ENCODE measurements at places on chromosomes 13 and 19.

DNA sequence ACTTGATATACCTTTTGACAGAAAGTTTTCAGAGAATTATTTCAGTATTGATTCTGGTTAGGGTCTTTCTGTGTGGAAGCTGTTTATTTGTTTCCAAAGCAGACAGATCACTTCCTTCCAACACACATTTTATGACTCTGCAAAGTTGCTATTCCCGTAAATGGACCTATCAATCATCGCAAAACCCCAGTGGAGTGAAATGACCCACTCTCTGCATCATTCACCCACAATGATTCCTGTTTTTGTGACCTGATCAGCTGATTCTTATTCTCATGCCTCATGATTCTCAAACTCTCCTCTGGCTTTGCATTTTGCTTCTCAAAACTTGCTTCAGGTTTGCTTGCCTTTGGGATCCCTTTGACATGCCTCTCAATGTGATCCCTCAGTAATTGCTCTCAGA is 453.7 kb downstream of the PCDH17 start:
- no peaks in the 10 kb centered on the region for H3K36me3 ChIP-seq
- H3K4me3 ChIP-seq: no peak overlapping the region
- no peaks in the 10 kb centered on the region for H3K27me3 ChIP-seq
- no peak for DNase-seq
- peaks cover 4% of the 10 kb centered on the region for H3K4me1 ChIP-seq

GRCh38 chr13:75873494-75873893 is 237.4 kb downstream of the LMO7 start:
- DNase-seq: no peak
- H3K4me3 ChIP-seq: no peak overlapping the region
- H3K4me1 ChIP-seq: peaks cover 30% of the 10 kb centered on the region
- no peaks in the 10 kb centered on the region for H3K36me3 ChIP-seq
- H3K27me3 ChIP-seq: peaks cover 3% of the 10 kb centered on the region

GRCh38 chr13:112995395-112996191 is 26.6 kb downstream of the MCF2L start:
- no peak overlapping the region for H3K27ac ChIP-seq
- H3K4me1 ChIP-seq: no peaks in the 10 kb centered on the region
- H3K36me3 ChIP-seq: no peaks in the 10 kb centered on the region
- DNase-seq: no peak
- H3K27me3 ChIP-seq: no peaks in the 10 kb centered on the region
- no peak overlapping the region for H3K4me3 ChIP-seq

- H3K4me3 ChIP-seq: no peak overlapping the region
- H3K27me3 ChIP-seq: peaks cover 88% of the 10 kb centered on the region
- no peak for DNase-seq
- peaks cover 11% of the 10 kb centered on the region for H3K4me1 ChIP-seq
Measured at GRCh38 chr13:99958406-99959126, 13.0 kb downstream of the ZIC5 start.

- peak; percentile 53 for DNase-seq
- H3K27me3 ChIP-seq: peaks cover 6% of the 10 kb centered on the region
Measured at GRCh38 chr19:29858000-29858596, 46.3 kb downstream of the CCNE1 start.

- H3K36me3 ChIP-seq: peaks cover 65% of the 10 kb centered on the region
- H3K4me3 ChIP-seq: no peak overlapping the region
- H3K27me3 ChIP-seq: no peaks in the 10 kb centered on the region
- peaks cover 51% of the 10 kb centered on the region for H3K4me1 ChIP-seq
Measured at GRCh38 chr19:41323430-41324125, 13.6 kb downstream of the CCDC97 start.

GRCh38 chr13:48727241-48728011 is 73.7 kb downstream of the CYSLTR2 start:
- H3K27ac ChIP-seq: no peak overlapping the region
- no peaks in the 10 kb centered on the region for H3K27me3 ChIP-seq
- H3K36me3 ChIP-seq: no peaks in the 10 kb centered on the region
- DNase-seq: no peak
- peaks cover 14% of the 10 kb centered on the region for H3K4me1 ChIP-seq

DNA sequence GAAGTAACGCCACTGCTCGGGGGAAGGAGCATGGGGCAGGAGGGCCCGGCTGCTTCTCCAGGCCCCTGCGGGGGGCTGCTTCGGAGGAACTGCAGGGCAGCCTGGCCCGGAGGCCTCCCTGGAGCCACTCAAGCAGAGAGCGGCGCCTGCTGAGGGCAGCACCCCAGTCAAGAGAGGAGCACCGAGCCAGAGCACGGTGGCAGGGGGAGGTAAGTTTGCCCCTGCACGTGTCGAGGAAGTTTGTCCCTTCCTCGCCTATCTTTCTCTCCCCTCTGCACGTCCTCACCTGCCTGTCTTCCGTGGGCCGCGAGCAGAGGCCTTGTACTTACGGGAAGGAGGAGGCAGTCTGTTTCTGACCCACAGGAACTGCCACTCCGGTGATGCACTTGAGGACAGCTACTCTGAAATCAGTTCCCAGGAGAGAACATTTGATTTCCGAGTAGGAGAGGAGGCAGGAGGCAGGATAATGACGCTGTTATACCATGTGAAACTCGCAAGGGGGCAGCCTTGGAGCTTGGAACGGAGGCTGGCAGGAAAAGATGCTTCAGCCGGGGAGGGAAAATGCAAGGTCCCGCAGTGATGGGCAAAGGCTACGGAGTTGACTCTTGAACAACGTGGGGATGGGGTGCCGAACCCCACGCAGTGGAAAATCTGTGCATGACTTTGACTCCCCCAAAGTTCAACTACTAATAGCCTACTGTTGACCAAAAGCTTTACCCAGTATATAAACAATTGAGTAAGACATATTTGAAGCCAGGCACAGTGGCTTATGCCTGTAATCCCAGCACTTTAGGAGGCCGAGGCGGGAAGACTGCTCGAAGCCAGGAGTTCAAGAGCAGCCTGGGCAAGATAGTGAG is 5.0 kb downstream of the FFAR1 start:
- DNase-seq: peak; percentile 76
- H3K4me1 ChIP-seq: peaks cover 16% of the 10 kb centered on the region
- no peaks in the 10 kb centered on the region for H3K36me3 ChIP-seq
- no peak overlapping the region for H3K27ac ChIP-seq
- H3K27me3 ChIP-seq: peaks cover 20% of the 10 kb centered on the region

DNA sequence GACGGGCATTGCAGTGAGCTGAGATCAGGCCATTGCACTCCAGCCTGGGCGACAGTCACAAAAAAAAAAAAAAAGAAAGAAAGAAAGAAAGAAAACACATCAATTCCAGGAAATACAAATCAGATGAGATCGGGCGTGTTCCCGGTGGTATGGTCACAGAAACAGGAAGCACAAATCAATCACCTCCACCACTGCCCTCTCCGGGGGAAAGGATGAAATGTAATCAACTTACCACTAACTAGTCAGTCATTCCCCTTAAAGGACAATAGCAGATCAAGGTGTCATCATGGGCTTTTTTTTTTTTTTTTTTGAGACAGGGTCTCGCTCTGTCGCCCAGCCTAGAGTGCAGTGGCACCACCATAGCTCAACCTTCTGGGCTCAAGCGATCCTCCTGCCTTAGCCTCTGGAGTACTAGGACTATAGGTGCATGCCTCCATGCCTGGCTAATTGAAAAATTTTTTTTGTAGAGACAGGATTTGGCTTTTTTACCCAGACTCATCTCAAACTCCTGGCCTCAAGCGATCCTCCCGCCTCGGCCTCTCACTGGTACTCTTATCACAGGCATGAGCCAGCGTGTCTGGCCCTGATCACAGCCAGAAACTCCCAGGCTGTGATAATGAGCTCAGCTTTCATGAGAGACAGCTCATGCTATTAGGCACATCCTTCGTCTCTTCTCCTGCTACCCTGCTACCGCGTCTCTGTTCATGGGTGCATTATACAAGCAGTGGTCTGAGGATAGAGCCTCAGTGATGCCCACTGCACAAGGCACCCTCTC is 6.8 kb upstream of the DPRX start:
- H3K27ac ChIP-seq: no peak overlapping the region
- DNase-seq: no peak
- H3K4me3 ChIP-seq: no peak overlapping the region

GRCh38 chr19:8505680-8506401 is 3.4 kb upstream of the PRAM1 start:
- H3K27ac ChIP-seq: peak overlapping the region; percentile 61
- H3K4me1 ChIP-seq: peaks cover 22% of the 10 kb centered on the region
- H3K4me3 ChIP-seq: peak overlapping the region; percentile 77
- H3K36me3 ChIP-seq: peaks cover 2% of the 10 kb centered on the region

DNA sequence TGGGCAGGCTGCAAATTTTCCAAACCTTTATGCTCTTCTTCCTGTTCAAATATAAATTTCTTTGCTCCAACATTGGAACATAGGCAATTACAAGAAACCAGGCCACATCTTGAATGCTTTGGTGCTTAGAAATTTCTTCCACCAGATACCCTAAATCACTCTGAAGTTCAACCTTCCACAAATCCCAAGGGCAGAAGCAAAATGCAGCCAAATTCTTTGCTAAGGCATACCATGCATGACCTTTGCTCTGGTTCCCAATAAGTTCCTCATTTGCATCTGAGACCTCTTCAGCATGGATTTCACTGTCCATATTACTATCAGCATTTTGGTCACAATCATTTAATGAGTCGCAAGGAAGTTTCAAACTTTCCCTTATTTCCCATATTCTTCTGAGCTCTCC is 130.9 kb downstream of the DIAPH3 start:
- no peaks in the 10 kb centered on the region for H3K4me1 ChIP-seq
- H3K27me3 ChIP-seq: no peaks in the 10 kb centered on the region
- H3K4me3 ChIP-seq: no peak overlapping the region
- no peak overlapping the region for H3K27ac ChIP-seq
- H3K36me3 ChIP-seq: peaks cover 21% of the 10 kb centered on the region

DNA sequence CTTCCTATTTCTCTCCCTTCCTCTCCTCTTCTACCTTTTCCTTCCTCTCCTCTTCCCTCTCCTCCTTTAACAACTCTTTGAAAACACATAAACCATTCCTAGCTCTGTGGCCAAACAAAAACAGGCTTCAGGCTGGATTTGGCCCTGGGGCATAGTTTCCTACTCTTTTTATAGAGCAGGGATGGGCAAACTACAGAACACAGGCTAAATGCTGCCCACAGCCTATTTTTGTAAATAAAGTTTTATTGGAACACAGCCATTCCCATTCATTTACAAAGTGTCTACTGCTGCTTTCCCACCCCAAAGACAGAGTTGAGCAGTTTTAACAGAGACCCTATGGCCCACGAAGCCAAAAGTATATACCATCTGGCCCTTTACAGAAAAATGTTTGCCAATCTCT is 35.4 kb downstream of the LHFPL6 start:
- H3K36me3 ChIP-seq: no peaks in the 10 kb centered on the region
- H3K4me1 ChIP-seq: no peaks in the 10 kb centered on the region
- DNase-seq: no peak
- H3K27ac ChIP-seq: no peak overlapping the region
- peaks cover 8% of the 10 kb centered on the region for H3K27me3 ChIP-seq

DNA sequence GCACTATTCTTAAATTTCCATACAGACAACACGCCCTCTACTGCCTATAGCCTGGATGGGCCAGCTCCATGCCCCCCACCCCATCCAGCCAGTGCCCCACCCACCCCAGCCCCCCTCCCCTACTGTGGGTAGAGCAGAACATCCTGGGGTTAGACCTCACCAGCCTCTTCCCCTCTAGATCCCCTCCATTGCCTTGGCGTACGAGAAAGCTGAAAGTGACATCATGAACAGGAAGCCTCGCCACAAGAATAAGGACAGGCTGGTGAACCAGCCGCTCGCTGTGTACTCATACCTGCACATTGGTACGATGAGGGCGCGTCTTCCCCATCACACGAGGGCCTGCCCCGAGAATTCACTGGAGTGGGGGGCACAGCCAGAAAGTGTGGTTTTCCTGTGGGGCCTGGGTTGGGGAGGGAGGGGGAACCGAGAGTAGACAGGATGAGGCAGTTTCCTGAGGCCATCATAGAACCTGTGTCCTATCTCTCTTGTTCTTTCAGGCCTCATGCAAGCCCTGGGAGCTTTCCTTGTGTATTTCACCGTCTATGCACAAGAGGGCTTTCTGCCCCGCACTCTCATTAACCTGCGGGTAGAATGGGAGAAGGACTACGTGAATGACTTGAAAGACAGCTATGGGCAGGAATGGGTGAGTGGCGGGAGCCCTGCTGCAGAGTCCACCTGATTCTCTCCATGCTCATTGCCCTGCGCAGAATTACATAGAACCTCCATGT is 29.1 kb downstream of the ATP12A start:
- peak overlapping the region; percentile 52 for H3K4me3 ChIP-seq
- H3K27ac ChIP-seq: peak overlapping the region; percentile 77
- peak; percentile 80 for DNase-seq
- H3K27me3 ChIP-seq: peaks cover 6% of the 10 kb centered on the region

DNA sequence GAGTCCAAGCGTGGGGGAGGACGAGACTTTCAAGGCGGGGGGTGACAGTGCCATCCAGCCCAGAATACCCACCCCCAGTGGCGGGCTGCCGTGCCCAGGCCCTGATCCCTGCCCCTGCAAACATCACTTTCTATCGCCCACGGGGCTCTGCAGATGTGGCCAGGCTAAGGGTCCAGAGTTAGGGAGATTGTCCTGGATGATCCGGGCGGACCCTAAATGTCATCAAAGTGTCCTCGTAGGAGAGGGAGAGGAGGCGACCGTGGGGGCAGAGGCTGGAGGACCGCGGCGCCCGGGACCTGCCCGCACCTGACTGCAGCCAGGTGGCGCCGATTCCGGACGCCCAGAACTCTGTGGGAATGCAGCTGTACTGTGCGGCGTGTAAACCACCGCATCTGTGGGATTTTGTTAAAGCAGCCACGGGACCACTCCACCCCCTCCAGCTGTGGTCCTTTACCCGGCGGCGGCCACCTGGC is 32.4 kb downstream of the GJA3 start:
- H3K27ac ChIP-seq: no peak overlapping the region
- peaks cover 2% of the 10 kb centered on the region for H3K36me3 ChIP-seq
- no peak for DNase-seq
- peaks cover 8% of the 10 kb centered on the region for H3K4me1 ChIP-seq
- peaks cover 39% of the 10 kb centered on the region for H3K27me3 ChIP-seq

GRCh38 chr13:39415008-39415802 is 187.8 kb downstream of the LHFPL6 start:
- H3K4me1 ChIP-seq: no peaks in the 10 kb centered on the region
- no peaks in the 10 kb centered on the region for H3K36me3 ChIP-seq

GRCh38 chr13:26707122-26708006 is 53.2 kb downstream of the GPR12 start:
- no peaks in the 10 kb centered on the region for H3K4me1 ChIP-seq
- H3K27me3 ChIP-seq: peaks cover 7% of the 10 kb centered on the region

- H3K36me3 ChIP-seq: no peaks in the 10 kb centered on the region
- peaks cover 7% of the 10 kb centered on the region for H3K27me3 ChIP-seq
- no peaks in the 10 kb centered on the region for H3K4me1 ChIP-seq
Measured at GRCh38 chr19:13031917-13032623, 36.8 kb downstream of the NFIX start.

GRCh38 chr13:40814803-40815202 is 25.4 kb downstream of the SLC25A15 start:
- H3K27me3 ChIP-seq: no peaks in the 10 kb centered on the region
- DNase-seq: no peak
- H3K27ac ChIP-seq: no peak overlapping the region
- H3K36me3 ChIP-seq: peaks cover 12% of the 10 kb centered on the region
